NCI-H460 (cell line): ENCODE measurements at places on chromosomes 4 and X. TPM values are rescaled to one million over a fixed set of nuclear protein-coding genes. Genes with fewer than 3 reads are reported as not detected.

The GAGE12F gene
- not detected in 2 replicates for total RNA-seq

The HMX1 gene
- 0.20 TPM in 1 of 2 replicates, not detected in the other for total RNA-seq

DNA sequence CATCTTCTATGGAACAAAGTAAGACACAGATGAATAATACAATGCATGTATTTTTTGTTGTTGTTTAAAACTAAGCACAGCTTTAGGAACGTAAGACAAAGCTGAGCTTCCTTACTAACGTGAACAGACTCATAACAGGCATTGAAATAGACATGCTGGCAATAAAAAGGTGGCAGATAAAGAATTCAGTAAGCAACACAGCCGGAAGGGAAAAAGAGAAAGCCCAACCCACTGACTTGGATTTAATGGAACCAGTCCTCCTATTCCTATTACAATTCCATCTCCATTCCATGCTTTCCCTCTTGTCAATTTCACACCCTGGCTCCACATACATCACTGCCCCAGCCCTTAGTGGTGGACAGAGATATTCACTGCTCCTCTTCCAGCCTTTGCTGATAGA is 182.1 kb downstream of the NSUN7 start:
- DNase-seq, result no peak

DNA sequence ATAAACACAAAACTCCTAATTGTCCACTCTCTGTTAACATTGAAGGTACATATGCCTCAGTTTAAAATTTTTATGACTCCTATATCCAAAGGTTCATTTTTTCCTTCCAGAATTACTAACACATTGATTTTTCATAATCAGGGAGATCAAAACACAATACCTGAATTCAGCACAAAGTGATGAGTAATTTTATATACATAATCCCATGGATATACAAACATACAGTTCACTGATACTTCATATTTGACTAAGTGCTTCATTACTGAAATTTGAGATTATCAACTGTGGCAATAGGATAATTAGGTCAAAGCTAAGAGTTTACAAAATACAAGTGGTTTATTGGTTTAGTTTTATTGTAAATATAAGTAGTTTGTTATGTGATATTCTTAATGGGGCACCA is 176.2 kb upstream of the PRPS2 start:
- DNase-seq, result no peak

DNA sequence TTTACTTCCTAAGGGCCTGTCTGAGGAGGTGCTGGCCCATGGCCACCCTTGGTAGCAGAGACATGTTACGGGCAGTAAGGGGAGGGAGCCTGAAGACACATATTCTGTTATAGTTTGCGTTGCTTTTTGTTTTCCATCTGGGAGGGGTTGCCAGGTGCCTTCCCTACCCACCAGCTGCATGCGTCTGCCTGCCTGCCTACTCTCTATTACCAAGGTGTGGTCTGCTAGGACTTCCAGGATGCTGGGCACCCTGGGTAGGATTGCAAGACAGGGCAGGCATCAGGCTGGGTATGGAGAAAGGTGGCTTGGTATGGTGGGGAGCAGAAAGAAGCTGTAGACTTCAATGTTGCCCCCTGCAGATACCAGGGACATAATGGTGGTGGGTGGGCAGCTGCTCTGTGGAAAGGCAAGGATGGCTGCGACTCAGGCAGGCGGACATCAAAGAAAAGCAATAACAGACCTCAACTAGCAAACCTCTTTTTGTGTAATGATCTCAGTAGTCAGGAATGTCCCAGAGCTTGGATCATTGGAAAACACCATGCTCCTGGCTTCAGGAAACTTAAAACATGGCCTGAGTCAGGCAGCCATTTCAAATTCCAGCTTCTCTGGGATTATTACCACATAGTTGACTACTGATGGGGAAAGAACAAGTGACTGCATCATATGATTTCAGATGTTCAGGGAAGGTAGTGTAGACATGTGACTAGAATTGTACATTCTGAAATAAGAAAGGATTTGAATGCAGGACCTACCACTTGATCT is 67.8 kb downstream of the HOPX start:
- DNase-seq, result no peak
